HEK293T (cell line): ENCODE measurements at places on chromosomes 1 and 21.
A peak's percentile ranks its signal among the peaks of the same experiment; 100 is the strongest.

GRCh38 chr1:229195246-229195645 lies 75.7 kb upstream of the RAB4A start:
- DNase-seq: no peak

- no peak for DNase-seq
Observed at GRCh38 chr1:28123461-28123961, 35.1 kb upstream of the EYA3 start.

- DNase-seq: no peak
Observed at GRCh38 chr1:166079276-166079675, 87.5 kb downstream of the FAM78B start.

DNA sequence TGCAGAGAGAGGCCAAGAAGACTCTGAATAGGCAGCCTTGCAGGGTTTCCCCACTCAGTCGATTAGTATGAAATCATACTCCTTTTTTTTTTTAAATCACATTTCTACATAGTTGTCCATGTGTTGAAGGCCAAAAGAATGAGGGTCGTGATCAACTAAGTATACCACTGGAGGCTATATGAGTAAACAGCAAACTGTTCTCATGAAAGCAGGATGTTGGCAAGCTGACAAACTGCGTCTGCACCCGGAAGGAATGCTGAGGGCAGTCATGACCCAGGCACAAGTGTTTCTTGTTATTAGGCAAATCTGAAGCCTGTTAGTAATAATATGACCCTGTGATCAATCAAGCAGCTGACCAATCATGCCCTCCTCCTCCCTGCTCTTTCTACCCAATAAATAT lies 213.2 kb downstream of the USH2A start:
- DNase-seq: no peak

- no peak for DNase-seq
Observed at GRCh38 chr1:8166406-8166805, 140.3 kb upstream of the ERRFI1 start.

DNA sequence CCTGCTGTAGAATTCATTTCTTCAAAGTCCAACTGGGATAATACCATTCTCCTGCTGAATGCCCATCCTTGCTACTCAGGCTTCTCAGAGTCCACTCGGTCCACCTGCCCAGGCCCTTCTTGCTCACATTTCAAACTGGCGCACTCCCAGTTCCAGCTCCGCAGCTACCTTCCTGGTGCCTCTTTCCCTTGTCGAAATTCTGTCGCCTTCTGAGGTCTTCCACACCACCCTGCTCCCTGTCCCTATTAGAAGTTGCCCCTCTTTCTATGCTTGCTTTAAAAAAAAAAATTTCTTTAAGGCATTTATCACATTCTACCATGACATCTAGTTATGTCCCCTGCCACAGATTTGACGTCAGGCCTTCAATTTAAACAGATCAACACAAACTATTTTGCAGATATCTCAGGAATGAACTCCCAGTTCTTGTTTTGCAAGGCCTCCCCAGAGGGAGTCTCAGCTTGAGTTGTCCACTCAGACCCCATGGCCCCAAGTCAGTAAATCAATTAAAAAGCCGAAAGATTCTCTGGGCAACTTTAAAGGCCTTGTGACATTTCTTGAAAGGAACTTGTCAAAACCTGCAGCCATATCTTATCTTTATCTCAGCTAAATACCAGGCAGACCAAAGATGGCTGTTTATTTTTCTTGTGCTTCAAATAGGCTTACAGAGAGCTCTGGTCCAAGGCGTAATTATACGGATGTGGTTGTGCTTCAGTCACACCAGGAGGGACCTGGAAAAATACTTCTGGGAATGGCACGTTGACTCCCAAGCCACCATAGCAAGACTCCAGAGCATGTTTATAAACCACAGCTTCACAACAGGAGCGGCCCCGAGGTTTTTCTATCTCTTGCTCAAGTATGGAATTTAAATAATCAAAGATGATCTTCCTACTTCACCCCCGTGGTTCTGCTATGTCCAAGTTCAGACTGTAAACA lies 2.2 kb downstream of the FAM89A start:
- peak; percentile 58 for DNase-seq

- DNase-seq: no peak
Observed at GRCh38 chr1:242623119-242623518, 98.6 kb upstream of the PLD5 start.

- DNase-seq: no peak
Observed at GRCh38 chr1:223106856-223107255, 36.2 kb downstream of the TLR5 start.

DNA sequence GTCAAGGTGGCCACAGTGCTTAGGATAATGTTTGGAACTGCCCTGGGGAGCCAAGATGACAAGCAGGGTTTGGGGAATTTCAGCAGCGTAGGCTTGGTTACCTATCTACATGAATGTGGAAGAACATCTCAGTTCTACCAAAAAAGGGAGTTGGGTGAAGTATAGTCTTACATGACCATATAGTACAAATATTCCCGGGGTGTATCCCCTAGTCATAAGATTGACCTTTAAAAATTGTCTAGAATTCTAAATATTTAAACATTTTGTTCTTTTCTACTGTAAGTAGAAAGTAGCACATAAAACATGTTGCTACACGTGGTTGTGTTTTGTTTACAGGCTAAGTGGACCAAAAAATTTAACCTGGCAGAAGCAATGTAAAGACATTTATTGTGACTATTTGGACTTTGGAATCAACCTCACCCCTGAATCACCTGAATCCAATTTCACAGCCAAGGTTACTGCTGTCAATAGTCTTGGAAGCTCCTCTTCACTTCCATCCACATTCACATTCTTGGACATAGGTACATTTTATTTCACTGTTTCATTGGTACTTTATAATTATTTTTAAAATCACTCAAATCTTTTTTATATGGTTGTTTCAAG lies 20.3 kb downstream of the IL12RB2 start:
- no peak for DNase-seq

GRCh38 chr1:66980745-66981367 lies 56.1 kb downstream of the MIER1 start:
- no peak for DNase-seq

DNA sequence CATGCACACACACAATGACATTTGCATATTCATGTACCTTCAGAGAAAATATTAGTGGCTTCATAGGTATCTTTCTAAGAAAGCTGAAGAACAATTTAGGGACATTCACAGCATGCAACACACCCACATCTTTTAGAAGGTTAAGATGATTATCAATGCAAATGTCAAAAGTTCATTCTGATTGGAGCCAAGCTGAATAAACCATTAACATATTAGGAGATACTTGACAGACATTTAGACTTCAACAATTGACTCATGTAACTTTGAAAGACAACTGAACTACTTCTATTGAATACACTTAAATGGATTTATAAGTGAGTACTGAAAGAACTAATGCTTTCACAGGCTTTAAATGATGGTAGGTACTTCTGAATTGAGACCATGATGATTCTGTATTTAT lies 111.1 kb downstream of the LHX8 start:
- DNase-seq: no peak

GRCh38 chr21:44013380-44014088 lies 1.4 kb downstream of the TRAPPC10 start:
- no peak for DNase-seq

- no peak for DNase-seq
Observed at GRCh38 chr1:11342621-11343032, 69.6 kb downstream of the UBIAD1 start.

DNA sequence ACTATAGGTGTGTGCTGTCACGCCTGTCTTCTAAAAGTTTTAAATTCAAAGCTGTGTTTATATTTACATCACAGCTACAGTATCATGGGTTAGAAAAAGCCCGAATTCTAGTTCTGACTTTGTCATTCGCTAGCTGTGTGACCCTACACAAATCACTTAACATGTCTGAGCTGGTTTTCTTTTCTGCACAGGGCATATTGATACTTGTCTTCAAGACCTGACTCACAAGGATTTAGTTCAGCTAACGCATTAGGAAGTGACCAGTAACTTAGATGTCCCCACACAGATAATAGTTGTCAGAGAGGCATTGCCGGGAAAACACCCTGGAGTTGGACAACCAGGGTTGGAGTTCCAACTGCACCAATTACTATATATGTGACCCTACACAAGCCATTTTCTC lies 25.9 kb downstream of the GIPC2 start:
- DNase-seq: no peak

DNA sequence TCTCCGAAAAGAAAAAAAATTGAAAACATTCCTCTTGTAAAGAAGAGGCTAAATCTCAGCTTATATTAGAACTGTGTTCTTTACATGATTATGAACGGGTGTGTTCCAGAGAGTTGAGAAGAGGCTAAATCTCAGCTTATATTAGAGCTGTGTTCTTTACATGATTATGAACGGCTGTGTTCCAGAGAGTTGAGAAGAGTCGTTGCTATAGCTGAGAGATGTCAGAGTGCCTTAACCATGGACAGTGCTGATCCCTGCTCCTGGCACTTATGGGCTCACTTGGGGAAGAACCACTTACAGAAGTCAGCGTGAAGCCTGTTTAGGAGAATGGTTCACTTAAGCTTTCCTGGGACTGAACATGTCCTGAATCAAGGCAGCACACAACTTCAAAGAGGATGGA lies 35.0 kb downstream of the SLC35F3 start:
- DNase-seq: no peak

GRCh38 chr21:41803316-41803715 lies 36.5 kb upstream of the RIPK4 start:
- DNase-seq: no peak

GRCh38 chr1:231322880-231323530 lies 14.6 kb downstream of the EXOC8 start:
- DNase-seq: no peak

DNA sequence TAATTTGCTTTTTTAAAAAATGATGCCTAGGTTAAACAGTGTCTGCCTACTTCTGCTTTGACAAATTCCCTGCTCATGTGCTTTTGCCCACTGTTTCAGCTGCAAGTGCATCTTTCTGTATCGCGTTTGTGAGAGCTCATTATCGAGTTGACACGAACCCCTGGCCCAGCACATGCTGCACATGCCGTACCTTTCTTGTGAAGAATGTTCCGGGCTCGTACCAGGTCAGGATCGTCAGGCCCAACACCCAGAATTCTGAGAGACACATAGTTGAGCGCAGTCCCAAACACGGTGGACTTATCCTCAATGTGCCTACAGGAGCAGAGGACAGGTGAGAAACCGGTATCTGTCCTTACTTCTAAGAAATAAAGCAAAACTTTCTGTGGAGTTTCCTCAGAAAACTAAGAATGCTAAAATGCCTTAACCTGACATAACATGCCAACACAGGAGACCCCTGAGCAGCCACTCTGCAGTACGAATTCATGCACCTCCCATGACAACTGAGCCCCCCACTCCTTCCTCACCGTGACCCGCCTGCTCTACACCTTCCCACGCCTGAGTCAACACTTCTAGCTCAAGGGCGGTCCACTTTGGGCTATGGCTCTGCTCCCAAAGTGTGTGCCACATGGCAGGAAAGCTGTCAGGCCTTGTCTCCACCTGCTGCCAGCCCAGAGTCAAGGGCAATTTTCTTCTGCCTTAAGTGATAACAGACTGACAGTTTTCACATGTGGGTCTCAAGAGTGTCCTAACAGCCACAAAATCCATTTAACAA lies 6.7 kb downstream of the LSS start:
- no peak for DNase-seq

- DNase-seq: no peak
Observed at GRCh38 chr1:97906567-97907241, 14.1 kb downstream of the DPYD start.

DNA sequence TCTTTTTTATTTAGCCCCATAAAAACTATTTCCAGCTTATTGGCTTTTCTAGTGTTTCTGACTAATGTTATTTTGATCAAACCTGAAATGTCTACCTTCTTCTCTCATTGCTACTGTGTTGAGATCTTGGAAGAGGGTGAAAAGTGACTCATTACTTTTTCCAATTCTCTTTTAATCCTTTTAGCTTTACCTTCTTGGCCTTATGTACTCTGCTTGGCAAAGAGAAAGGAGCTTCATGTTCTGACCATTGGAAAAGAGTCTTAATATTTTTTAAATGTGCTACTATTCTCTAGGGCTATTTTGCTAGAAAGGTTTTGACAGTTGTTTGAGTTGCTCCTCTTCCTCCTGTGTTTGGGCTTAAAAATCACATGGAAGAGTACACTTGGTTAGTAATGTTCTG lies 97.8 kb upstream of the CHODL start:
- DNase-seq: no peak

DNA sequence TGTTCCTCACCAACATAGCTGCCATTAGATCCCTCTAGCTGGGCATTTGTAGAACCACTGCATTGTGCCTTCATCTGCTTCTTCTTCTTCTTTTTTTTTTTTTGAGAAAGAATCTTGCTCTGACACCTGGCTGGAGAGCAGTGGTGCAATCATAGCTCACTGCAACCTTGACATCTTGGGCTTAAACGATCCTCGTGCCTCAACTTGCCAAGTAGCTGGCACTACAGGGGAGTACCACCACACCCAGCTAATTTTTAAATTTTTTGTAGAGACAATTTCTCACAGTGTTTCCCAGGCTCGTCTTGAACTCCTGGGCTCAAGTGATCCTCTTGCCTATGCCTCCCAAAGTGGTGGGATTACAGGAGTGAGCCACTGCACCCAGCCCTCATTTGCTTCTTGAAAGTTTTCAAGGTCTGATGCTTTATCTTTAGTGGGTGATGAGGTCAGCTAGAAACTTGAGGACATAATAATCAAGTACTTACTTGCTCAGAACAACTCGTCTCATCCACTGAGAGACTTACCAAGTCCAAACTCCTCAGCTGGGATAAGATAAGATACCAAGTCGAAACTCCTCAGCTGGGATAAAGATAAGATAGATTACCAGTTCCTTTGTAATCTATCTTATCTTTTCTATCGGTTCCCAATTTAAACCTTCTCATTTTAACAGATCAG lies 71.5 kb downstream of the MACF1 start:
- DNase-seq: no peak
